Stimulated activated CD4-positive, alpha-beta T cell treated with anti-CD3 and anti-CD28 coated beads, Interleukin-12 subunit alpha, Interleukin-12 subunit beta, amount 100 ng/mL, for 24 hours (primary cell): ENCODE measurements at places on chromosomes 6 and 20.

GRCh38 chr6:168100803-168101589 lies 22.0 kb upstream of the FRMD1 start:
- no peak for DNase-seq

GRCh38 chr6:93366506-93366905 lies 52.9 kb downstream of the EPHA7 start:
- no peak for DNase-seq

DNA sequence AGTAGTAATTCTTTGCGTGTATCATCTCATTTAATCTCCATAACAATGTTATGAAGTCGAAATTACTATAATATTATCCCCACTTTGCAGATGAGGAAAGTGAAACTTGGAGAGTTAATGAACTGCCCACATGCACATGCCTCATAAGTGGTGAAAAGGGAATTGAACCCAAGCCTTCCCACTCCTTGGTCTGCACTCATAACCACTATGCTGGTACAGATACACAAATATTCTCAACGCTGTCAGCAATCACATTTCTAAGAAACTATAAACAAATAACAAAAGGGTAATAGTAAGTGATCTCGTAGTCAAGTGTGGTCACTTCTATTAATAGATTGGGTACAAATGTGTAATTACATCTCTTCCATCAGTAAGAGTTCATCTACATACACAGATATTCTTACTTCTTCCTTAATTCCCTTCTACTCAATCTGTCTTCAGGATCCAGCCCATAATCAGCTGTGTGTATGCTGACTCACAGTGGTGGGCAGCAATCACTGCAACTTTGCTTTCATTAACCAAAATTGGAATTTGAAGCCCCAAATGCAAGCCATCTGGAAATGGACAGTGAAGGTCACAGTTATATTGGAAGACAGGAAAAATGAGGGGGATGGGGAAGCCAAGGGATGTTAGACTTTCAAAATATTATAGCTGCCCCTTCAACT lies 6.6 kb downstream of the PRSS35 start:
- DNase-seq: no peak

- no peak for DNase-seq
Measured at GRCh38 chr20:36700438-36700837, 45.5 kb downstream of the NDRG3 start.

DNA sequence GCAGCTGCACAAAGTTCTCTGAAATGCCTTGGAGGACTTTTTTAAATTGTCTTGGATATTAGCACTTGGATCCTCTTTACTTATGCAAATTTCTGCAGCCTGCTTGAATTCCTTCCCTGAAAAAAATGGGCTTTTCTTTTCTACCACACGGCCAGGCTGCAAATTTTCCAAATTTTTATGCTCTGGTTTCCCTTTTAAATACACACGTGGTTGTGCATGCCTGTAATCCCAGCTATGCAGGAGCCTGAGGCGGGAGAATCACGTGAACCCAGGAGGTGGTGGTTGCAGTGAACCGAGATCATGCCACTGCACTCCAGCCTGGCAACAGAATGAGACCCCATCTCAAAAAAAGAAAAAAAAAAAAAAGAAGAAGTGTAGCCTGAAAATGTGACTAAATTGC lies 76.1 kb upstream of the PRND start:
- no peak for DNase-seq

- DNase-seq: no peak
Measured at GRCh38 chr6:112432853-112433252, 85.7 kb downstream of the RFPL4B start.

GRCh38 chr6:36848658-36849441 lies 9.6 kb upstream of the CPNE5 start:
- DNase-seq: no peak

GRCh38 chr20:52889225-52889624 lies 82.9 kb upstream of the TSHZ2 start:
- DNase-seq: no peak

DNA sequence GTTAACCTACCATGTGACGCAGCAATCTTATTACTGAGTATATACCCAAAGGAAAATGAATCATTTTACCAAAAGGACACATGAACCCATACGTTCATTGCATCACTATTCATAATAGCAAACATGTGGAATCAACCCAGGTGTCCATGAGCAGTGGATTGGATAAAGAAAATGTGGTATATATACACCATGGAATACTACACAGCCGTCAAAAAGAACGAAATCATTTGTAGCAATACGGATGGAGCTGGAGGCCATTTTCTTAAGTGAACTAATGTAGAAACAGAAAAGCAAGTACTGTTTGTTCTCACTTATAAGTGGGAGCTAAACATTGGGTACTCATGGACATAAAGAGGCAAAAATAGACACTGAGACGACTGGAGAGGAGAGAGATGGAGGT lies 44.2 kb downstream of the TBPL1 start:
- no peak for DNase-seq

GRCh38 chr20:4470375-4470774 lies 251.3 kb upstream of the PRND start:
- DNase-seq: no peak

DNA sequence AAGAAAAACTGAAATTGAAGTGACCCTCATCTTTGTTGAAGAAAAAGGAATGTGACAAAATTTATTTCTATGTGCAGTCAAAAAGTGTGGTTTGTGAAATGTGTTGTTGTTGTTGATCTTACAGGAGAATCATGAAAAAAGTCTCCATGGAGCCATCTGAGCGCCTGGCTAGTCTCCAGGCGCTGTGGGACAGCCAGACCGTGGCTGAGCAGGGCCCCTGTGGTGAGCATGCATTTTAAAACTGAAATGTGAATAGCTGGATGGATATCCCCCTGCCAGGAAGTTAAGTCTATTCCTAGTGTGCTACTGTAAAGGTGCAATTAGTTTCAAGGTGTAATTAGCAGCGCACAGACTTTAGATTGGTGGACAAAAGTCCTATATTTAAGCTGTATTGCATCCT lies 170.6 kb downstream of the CARMIL1 start:
- no peak for DNase-seq

GRCh38 chr6:163661272-163661671 lies 246.8 kb downstream of the QKI start:
- DNase-seq: no peak

DNA sequence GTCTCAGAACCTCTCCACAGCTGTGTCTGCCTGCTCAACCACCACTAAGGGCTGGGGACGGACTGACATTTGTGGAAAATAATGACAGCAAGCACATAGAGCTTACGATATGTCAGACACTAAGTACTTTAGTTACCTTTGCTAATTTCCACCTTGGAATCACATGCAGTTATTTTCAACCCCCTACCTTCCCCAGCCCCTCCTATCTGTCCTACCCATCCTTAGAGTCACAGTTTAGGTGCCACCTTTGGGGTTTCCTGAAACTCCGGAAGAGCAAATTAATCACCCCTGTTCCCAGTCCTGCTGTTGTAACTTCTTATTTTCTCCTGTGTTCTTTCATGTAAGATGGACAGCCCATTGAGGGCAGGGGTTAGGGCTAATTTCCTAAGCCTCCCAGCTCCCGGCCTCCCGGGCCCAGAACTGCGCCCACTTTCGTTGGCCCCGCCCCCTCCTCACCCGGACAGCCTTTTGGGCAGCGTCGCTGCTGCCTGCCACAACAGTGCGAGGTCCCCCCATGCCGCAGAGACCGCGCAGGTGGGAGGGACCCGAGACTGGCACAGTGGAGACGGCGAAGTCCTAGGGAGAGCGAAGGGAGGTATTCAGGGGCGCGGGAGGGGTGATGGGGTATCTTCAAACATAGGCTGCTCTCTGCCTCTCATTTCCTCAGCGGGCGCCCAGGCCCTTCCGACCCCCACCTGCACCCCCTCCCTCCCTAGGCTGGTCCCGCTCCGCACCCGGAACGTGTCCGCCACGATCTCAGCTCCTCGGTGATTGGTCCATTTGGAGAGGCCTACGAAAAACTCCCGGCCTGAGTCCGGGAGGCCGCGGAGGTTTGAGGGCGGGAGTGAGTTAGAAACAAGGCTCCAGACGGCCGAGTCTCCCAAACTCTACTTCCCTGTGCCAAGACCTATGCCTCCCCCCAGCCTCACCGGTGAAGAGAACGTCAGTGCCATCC lies 1.1 kb downstream of the DDAH2 start:
- no peak for DNase-seq

- DNase-seq: no peak
Measured at GRCh38 chr6:18447552-18447951, 60.4 kb downstream of the RNF144B start.

DNA sequence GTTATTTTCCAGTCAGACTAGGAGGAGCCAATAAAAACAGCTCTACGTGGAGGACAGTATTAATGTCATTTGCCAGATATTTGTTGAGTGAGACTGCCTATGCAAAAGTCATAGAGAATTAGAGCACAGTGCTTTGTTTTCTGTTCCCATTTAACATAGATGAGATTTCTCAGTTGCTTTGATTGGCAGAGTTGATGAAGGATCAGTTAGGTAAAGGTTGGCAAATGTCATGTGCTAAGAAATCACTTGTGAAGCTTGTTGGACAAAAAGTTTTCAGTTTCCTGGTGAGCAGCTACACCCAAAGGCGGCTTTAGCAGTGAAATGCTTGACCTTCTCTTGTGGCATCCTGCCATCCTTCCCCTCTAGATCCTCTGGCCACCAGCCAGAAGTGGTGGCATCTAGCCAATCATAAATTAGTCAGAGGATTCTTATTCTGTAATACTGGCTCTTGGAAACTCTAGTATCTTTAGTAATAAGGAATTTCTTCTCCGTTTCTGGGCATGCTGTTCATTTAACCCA lies 37.0 kb downstream of the BCKDHB start:
- DNase-seq: no peak

GRCh38 chr6:53487080-53487479 lies 57.8 kb downstream of the GCLC start:
- no peak for DNase-seq

DNA sequence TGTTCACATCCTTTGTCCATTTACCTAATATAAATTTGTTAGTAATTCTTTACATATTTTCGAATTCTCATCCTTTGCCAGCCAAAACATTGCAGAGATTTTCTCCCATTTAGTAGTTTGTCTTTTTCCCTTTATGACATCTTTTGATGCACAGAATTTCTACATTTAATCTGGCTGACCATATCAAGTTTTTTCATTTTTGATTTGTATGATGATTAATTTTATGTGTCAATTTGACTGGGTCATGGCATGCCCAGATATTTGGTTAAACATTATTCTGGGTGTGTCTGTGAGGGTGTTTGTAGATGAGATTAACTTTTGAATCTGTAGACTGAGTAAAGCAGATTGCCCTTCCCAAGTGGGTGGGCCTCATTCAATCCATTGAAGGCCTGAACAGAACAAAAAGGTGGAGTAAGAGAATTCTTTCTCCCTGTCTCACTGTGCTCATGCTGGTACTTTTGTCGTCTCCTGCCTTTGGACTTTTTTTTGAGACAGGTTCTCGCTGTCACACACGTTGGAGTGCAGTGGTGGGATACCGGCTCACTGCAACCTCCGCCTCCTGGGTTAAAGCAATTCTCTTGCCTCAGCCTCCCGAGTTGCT lies 72.1 kb upstream of the EPB41L1 start:
- DNase-seq: no peak

GRCh38 chr6:3516092-3516491 lies 59.2 kb upstream of the SLC22A23 start:
- DNase-seq: no peak

DNA sequence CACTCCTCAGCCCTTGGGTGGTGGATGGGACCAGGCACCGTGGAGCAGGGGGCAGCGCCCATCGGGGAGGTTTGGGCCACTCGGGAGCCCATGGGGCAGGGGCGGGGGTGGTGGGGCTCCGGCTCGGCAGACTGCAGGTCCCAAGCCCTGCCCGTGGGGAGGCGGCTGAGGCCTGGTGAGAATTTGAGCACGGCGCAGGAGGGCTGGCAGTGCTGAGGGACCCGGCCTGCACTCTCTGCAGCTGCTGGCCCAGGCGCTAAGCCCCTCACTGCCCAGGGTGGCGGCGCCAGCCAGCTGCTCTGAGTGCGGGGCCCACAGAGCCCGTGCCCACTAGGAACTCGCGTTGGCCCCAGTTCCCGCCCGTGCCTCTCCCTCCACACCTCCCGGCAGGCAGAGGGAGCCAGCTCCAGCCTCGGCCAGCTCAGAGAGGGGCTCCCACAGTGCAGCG lies 182.1 kb upstream of the OPRM1 start:
- DNase-seq: no peak

DNA sequence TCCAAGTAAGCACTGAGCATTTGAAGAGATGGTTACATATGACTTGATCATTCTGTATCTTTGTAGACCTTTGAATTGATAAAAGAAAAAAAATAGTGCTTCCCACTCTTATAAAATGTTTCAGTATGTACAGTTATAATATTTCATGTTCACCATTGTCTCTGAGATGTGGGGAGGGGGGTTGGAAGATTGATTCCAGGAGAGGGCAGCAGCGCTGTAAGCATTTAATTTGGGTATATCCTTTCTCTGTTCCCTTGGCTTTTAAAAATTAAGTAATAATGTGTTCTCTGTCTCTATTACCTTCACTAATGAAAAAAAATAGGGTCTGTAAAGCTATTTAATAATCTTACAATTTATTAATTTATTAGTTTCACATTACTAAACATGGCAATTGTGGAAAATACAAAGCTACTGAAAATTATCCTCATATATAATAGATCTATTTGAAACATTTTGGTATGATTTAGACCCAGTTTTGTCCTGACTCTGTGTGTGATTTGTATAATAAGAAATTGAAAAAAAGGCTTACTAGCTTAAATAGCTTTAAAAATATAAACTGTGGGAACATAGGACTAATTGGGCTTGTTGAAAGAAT lies 341.2 kb downstream of the CDKAL1 start:
- DNase-seq: no peak

- no peak for DNase-seq
Measured at GRCh38 chr6:22892452-22892851, 323.1 kb downstream of the HDGFL1 start.

- DNase-seq: no peak
Measured at GRCh38 chr20:34607066-34607465, 48.5 kb downstream of the MAP1LC3A start.

GRCh38 chr20:2217857-2218539 lies 77.8 kb upstream of the TGM3 start:
- no peak for DNase-seq

DNA sequence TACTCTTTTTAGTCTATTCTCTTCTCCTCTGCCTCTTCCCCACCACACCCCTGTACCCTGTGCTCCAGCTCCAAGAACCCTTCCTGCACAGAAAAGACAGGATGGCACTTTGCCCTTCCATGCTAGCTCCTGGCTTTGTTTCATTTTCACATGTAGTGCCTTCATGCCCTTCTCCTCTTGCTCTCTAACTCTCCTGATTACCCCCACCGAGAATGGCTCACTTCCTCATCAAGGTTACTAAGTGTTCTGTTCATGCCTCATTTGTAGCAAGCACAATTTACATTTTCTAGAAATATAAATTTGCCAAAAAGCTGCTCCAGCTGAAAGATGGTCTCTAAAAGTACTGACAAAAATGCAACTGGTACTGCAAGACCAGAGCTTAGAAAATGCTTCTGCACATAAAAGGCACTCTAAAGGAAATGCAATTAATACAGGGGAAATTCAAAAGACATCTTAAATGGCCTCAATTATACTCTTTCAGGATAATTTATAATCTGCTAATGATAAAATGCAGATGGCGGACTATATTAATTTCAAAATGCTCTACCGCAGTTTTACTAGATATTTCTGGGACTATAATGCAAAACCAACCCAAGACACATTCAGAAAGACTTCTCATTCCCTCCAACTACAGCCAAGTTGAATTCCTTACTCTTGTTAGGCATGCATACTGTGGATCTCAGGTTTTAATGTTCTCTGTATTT lies 570.2 kb downstream of the PRKN start:
- no peak for DNase-seq

GRCh38 chr20:49281059-49281912 lies 3.4 kb upstream of the ZNFX1 start:
- DNase-seq: no peak
